ENCODE measurements at places on chromosomes 2 and 18.
A peak's percentile ranks its signal among the peaks of the same experiment; 100 is the strongest.

GRCh38 chr2:241985986-241986329 lies 116.4 kb downstream of the RTP5 start:
- peak; percentile 10 for DNase-seq

DNA sequence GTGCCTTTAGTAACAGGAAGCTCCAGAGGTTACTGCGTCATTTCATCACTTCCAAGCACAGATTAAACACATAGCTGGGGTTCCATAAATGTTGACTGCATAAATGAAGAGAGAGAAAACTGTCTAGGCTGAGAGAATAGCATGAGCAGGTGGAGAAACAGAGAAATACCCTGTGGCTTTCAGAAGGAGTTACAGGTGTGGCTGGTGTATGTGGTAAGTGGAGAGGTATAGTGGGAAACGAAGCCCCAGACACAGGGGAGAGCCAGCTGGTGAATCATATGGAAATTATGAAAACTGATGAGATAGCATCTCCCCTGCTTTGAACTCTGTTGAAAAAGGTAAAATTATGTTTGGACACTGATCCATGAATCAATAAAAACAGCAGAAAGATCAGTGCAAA lies 807.4 kb upstream of the POU3F3 start:
- no peak for DNase-seq

DNA sequence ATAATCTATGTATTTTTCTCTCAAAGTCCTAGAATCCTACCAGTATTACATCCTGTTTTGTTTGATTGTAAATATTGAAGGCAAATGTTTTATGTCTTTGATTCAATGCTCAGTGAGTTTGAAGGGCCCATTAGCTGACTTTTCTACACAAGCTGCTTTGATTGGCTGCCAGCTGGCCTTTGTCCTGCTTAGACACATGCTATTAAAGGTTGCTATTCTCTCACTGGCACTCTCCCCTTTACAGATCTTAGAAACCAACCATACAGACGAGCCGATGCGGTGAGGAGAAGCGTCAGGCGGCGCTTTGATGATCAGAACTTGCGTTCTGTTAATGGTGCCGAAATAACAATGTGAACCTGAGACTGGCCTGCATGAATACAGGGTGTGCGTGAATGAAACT lies 69.7 kb downstream of the PRPF40A start:
- peak; percentile 11 for DNase-seq

- no peak for DNase-seq
Measured at GRCh38 chr2:108367561-108368175, 10.1 kb upstream of the SULT1C4 start.

GRCh38 chr2:99928470-99929053 lies 213.8 kb downstream of the AFF3 start:
- no peak for DNase-seq

- no peak for DNase-seq
Measured at GRCh38 chr2:237497009-237497837, 10.2 kb downstream of the MLPH start.

DNA sequence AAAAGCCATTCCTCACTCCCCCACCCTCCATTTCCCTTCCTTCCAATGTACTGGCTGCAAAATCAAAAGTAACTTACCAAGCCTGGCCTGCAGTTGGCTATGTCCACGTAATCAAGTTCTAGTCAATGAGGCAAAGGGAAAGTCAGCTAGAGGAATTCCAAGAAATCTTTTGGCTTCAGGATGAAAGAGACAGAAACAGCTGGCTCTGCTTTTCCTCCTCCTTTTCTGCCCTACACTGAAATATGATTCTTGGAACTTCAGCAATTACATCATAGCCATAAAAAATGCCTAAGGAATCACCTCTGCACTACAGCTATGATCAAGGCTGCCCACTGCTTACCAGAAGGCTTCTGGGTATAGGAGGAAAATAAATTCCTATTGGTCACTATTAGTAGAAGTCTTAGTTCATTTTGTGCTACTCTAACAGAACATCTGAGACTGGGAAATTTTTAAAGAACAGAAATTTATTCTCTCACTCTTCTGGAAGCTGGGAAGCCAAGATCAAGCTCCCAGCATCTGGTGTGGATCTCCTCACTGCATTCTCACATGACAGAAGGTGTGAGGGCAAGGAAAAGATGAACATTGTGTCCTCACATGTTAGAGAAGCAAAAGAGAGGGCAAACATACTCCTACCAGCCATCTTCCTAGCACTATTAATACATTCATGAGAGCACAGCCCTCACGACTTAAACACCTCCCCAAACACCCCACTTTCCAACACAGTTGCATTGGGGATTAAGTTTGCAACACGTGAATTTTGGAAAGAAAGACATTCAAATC lies 219.9 kb downstream of the TMX3 start:
- DNase-seq, result peak; percentile 98

- no peak for DNase-seq
Measured at GRCh38 chr2:95346738-95347671, 49.9 kb downstream of the KCNIP3 start.

- no peak for DNase-seq
Measured at GRCh38 chr2:233793465-233794127, 15.5 kb downstream of the MROH2A start.

GRCh38 chr2:85525029-85525428 lies 13.9 kb upstream of the MAT2A start:
- DNase-seq, result no peak

DNA sequence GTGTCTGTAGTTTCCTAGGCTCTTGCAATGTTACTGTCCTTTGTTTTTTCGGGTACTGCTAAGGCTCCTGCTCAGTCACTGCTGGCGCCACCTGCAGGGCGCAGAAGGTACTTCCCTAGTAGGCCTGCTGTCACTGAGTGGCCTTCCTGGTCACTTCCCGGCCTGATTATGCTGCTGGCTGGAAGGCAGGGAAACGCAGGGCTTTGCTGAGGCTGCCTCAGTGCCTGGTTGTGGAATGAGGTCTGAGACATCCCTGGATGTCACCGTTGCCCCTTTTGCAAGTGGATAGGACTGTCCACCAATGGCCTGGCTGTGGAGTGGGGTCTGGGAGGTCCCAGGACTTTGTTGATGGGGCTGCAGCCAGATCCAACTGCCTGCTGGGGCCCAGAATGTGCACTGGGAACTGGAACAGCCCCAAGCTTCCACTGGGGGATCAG lies 13.1 kb downstream of the DAW1 start:
- peak; percentile 50 for DNase-seq

DNA sequence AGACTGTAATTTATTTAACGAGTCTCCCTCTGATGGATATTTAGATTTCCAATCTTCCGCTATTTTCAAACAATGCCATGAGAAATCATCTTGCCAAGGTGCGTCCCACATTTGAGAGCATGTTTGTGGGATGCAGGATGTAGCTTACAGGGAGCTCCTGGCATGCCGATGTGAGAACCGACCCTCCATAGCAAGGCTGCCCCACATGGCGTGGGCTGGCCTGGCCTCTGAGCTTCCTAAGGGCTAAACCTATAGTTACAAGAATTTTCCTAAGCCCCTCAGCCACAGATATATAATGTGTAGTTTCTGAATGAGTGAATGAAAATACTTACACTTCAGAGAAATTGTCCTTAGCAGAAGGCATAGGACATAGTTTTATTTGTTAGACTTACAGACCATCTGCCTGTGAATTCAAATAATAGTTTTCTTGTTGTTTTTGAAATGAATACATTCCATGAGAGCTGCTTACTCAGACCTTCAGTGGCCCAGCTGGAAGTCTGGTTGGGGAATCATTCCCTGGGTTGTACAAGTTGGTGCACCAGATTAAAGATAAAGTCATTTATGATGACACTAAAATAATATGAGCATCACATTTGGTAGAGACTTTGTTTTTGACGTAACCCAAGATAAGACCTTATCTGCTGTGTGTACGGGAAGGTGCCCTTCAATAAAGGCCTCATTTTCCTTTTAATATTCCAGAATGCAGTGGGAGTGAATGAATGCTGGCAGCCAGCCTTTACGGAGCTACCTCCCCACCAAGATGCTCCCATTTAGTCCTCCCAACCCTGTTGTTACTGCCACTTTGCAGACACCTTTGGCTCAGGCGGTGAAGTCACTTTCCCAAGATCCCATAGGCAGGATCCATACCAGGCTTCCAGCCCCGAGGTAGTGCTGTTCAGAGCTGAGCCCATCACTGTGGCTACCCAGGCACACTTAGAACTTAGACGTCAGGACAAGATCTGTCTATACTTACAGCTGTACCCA lies 107.1 kb downstream of the GLI2 start:
- DNase-seq, result no peak

GRCh38 chr18:57780706-57781347 lies 22.3 kb downstream of the ATP8B1 start:
- peak; percentile 91 for DNase-seq

GRCh38 chr18:13206301-13206700 lies 12.3 kb upstream of the LDLRAD4 start:
- DNase-seq, result no peak

- no peak for DNase-seq
Measured at GRCh38 chr2:112887964-112888749, 22.8 kb upstream of the IL37 start.

GRCh38 chr2:203664029-203664755 lies 42.2 kb upstream of the CD28 start:
- no peak for DNase-seq

- no peak for DNase-seq
Measured at GRCh38 chr2:63192169-63192888, 141.7 kb downstream of the OTX1 start.

DNA sequence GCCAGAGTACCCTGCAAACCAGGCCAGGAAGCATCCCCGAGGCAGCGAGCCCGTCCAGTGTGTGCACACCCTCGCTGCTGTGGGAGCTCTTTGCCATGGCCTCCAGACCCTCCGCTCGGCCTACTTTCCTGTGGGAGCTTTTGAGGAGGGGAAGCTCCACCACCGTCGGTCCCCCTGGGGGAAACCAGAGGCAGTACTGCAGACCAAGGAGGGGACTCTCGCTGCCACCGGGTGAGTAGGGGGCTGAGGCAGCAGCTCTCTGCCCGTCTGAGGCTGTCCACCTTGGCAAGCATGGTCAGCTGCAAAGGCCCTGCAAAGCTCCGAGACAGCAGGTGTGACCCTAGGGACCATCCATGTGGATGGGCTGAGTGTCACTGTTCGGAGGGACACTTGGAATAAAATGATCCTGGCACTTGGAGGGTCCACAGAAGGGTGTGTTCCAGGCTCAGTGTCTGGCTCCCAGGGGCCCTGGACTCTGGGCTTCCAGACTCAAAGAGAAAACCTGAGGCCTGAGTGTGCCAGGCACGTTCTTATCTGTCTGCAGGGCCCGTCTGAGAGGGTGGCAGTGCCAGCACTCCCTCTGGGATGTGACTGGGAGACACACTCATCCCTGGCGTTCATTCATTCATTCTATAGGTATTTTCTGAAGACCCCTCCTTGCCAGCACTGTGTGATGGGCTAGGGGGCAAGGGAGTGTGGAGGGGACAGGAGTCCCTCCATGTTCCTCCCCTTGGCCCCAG lies 282.8 kb upstream of the HS6ST1 start:
- no peak for DNase-seq

DNA sequence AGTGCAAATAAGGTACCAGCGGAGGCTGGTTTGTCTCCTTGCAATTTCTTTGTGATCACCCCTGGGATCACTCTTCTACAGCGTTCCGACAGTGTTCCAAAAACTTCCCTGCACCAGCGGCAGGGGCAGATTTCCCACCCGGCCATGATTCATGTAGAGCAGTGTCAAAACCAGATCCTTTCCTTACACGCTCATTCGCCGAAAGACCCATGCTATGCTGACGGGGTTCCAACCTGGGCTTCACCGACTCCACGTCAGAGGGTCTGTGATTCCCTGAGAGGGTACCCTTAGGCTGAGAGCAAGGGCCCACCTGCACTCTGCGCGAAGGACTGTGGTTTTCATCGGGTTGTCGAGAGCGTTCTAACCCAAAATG lies 423 bp upstream of the TTC27 start:
- DNase-seq, result peak; percentile 20

DNA sequence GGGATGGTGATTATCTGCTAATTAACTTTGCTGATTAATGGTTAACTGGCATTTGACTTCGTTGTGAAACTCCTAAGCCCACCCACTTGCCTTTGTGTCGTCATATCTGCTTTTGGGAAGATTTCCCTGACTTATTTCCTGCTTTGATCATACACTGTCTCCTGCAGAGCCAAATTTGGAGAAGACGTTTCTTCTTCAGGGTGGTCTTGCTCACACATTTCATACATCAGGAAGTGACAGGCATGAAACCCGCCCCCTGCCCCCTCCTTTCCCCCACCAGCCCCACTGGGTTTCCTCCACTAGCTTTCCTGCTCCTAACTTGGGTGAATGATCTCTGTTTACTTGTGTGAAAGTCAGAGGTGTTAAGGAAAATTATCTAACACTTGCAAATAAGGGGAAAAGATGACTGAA lies 300.1 kb downstream of the TSN start:
- no peak for DNase-seq
